ENCODE measurements at places on chromosomes 3 and 15.

GRCh38 chr15:74274470-74275038, 38.4 kb downstream of the CCDC33 start:
- DNase-seq: no peak

DNA sequence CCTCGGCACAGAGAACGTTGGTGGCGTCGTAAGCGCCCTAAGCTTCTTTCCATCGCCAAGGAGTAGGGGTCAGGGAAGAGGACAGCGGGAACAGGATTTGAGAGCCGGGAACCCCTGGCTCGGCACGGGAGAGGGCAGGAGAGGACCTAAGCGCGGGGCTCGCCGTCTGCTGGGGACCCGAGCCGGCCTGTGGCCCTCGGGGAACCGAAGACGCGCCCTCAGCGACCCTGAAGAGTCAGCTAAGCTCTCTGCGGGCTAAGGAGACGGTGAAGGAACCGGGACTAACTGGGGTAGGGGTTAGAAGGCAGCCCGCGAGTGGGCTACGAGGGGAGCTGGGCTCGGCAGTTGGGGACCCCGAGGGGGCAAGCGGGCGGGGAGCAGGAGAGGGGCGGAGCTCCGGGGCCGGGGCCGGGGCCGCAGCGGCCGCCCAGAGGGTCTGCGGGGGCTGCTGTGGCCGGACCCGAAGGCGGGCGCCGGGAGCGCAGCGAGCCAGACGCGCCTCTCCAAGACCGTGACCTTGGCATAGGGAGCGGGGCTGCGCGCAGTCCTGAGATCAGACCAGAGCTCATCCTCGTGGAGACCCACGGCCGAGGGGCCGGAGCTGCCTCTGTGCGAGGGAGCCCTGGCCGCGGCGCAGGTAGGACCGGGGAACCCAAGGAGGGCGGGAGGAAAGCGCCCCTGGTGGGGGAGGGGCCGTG, 574 bp downstream of the CASR start:
- DNase-seq: no peak

- DNase-seq: no peak
These were observed 65.3 kb upstream of the FLNB start for GRCh38 chr3:57942872-57943283.

DNA sequence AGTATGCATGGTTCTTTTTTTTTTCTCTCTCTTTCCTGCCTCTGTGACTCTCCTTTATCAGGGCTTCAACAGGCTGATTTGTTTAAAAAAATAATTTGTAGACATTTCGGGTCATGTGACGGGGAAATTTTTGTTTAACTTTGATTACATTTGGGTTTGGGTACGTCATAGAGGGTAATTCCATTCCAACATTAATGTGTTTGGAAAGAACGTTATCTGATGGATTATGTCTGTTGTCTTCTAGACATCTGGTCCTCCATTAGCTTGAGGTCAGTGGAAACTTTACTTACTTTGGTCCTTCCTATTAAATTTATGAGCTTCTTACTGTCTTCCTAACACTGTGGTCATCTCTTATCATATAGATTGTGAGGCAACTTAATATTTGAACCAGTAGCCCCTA, 80.9 kb downstream of the STT3B start:
- DNase-seq: no peak

DNA sequence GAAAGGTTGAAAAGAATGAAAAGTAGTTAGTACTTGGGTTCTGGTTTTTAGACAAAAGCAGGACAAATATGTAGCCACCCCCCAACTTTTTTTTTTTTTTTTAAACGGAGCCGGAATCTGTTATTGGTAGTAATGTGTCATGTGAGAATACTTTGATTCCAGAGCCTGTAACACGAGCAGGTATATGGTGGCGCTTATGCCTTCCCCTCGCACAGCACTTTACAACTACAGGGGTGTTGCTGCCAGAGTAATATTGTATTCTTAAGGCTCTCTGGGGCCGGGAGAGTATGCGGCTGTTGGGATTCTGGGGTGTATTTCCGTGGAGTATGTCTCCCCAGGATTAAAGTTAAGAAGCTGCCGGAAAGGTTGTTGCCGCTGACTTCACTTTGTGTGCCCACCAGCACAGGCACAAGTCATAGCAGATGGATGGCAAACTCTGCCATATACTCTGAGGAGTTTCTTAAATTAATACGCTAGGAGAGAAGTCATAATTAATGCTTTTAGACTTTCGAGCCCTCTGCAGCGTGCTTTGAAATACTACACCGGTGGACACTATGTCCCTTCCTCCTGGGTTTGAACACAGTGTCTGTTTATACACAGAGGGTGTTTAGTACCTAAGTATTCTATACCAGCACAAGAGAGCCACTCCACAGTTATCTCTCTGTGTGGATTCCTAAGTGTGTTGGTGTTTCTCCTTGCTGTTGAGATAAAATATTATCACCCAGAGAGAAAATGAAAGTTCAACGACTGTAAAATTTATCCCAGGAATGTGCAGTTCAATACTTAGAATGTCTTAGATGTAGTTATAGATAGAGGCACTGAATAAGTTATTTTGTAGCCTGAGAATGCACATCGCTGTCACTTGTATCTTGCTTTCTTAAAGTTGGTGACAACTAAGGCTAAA, 1.4 kb downstream of the MBNL1 start:
- peak; percentile 60 for DNase-seq

- DNase-seq: peak; percentile 19
These were observed 346.1 kb downstream of the EPHB1 start for GRCh38 chr3:135141160-135141559.

- DNase-seq: no peak
These were observed 47.4 kb upstream of the CGNL1 start for GRCh38 chr15:57328897-57329296.

- DNase-seq: no peak
These were observed 32.8 kb downstream of the BDH1 start for GRCh38 chr3:197522881-197523441.

DNA sequence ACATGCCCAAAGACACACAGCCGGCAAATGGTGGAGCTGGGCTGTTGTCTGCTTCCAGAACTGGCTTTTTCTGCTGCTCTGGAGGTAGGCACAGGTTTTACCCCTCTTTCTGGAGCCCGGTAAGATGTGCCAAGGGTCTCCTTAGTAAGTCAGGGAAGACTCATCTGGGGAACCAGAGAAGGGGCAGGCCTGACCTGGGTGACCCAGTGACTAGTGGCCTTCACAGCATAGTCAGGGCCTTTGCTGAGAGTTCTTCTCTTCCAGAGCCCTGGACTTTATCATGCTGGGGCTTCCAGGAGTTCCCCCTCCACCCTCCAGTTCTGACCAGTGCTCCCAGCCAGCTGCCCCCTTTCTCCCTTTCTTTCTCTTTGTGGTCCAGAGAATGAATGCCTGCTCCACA, 3.2 kb downstream of the CD276 start:
- DNase-seq: no peak

- DNase-seq: no peak
These were observed 16.3 kb downstream of the BHLHE40 start for GRCh38 chr3:4995500-4996053.

DNA sequence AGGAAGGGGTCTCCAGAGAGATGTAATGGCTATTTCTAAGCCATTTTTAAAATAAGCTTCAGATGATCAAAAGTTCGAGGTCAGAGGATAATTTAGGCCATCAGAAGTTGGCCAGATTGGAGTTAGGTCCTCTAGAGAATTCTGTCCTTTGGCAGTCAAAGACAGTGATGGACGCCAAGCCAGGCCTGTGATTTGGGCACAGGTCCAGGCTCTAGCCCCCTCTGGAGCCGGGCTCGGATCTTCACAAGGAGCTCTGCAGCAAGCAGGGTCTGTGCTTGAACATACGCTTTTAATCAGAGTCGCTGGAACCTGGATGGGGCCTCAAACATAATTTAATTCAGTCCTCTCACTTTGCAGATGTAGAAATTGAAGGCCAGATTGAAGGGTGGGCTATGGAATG, 151.4 kb upstream of the BCL6 start:
- no peak for DNase-seq

DNA sequence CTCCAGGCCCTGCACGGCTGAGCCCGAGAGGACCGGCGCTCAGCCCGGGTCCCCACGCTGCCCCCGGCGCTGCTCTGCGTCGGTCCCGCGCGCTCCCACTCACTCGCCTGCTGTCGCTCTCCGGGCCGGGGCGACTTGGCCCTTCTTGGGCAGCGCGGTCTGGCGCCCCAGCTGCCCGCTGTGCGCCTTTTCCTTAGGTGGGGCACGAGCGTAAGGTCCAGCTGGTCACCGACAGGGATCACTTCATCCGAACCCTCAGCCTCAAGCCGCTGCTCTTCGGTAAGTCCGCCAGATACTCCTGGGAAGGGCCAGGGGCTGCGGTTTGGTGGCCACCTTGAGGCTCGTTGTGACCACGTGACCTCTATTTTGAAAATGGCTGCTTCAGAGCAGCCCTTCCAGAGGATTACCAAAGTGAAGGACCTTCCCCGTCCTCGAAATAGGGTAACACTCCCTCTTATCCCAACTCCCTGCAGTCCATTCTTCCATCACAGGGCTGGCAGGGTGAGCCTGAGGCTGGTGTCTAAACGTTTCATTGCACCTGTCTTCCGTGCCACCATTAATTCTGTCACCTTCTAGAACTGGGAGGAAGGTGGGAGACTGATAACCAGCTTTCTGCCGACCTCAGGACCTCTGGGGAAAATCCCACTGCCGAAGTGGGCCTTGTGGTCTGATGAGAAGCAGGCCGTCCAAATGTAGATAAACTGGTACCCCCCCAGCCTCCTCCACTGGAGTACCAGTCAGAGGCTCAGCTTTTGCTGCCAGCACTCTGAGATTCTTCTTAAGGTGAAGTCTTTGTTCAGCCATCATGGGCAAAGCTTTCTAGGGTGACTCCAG, 812 bp downstream of the P4HTM start:
- DNase-seq: no peak

DNA sequence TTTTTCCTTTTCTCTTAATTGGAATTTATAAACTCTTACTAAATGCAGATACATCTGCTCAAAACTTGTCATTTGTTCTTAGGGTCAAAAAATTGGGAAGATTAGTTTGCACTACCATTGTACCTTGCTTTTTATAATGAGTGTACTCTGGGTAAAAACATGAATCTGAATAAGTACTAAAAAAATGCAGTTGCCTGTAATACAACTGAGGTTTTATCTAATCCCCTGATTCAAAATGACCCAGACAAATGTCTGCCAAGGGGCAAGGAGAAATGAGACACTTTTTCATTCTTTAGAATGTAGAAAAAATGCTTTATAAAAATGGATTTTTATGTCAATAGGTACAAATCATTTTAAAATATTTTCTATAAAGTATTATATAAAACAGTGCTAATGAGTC, 42.4 kb downstream of the RASA2 start:
- no peak for DNase-seq

GRCh38 chr15:66644000-66644787, 57.8 kb upstream of the SMAD6 start:
- DNase-seq: no peak

DNA sequence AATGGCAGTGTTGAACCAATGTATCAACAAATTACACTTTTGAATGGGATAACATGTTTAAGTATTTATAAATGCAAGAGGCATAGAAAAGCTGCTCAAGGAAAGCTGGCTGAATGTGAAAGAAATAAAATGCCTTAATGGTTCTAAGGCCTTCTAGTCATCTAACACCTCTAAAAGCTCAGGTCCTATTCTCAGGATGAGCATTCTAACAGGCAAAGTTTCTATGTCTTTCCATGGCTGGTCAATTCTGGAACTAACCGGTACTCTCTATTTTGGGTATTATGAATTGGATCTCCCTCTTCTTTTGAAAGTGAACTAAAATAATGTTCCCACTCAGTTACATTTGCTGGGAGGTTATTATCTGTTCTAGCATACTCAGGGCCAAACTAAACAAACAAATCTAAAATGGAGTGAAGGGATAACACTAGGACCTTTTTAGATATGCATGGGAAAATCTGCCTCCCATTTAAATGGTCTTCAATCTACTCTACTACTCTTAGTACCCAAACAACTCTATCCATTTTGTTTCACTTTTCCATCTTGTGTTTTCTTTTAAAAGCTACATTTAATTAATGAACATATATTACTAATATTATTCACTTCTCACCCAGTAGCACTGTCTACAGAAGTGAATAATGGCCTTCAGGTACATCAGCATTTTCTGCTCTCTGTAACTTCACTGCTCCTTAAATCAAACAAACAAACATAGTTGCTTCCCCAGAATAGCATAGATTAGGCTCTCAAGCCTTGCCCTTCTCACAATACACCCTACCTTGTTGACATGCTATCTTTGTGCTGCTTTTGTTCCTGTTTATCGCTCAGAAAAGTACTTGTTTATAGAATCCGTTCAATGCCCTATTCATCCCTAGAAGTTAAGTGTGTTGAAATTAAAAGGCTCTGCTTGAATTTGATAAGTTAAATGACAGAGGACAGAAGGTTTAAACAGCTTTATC, 46.4 kb downstream of the CBLB start:
- DNase-seq: no peak

- no peak for DNase-seq
These were observed 59.4 kb upstream of the KCNMB2 start for GRCh38 chr3:178476886-178477285.

DNA sequence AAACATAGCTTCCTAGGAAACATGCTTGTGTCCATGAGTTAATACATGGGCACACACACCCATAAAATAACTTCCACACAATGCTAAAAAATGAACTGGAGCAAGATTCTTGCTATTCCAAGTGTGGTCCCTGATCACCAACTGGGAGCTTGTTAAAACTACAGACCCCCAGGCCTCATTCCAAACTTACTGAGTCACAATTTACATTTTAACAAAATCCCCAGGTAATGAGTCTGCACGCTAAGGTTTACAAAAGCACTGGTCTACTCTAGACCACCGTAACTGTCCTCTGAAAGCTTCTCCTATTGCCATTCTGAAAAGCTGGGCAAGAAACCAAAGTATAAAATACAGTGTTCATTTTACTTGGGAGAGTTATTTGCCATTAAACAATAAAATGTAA, 45.4 kb downstream of the IGF2BP2 start:
- no peak for DNase-seq

GRCh38 chr3:149581248-149581647, 76.6 kb downstream of the WWTR1 start:
- no peak for DNase-seq

GRCh38 chr15:94327356-94327936, 96.1 kb downstream of the MCTP2 start:
- DNase-seq: no peak

- peak; percentile 95 for DNase-seq
These were observed 410.5 kb downstream of the LSAMP start for GRCh38 chr3:116034794-116035193.

DNA sequence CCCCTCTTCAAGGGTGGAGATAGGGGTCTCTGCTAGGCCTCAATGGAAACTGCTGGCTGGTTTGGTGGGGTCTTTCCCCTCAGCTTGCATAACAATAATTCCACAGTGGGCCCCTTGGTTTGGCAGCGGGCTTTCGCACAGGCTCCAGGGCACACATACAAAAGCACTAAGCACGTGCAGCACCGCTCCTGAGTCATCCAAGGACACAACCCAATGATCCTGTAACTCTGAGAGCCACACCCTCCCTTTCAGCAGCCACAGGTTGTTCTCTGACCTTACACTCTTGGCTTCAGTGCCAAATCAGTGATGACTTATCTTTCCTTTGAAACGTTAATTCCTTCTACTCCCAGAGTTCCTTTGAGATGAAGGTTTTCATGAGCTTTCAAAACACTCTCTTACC, 41.7 kb downstream of the DAPK2 start:
- DNase-seq: no peak

DNA sequence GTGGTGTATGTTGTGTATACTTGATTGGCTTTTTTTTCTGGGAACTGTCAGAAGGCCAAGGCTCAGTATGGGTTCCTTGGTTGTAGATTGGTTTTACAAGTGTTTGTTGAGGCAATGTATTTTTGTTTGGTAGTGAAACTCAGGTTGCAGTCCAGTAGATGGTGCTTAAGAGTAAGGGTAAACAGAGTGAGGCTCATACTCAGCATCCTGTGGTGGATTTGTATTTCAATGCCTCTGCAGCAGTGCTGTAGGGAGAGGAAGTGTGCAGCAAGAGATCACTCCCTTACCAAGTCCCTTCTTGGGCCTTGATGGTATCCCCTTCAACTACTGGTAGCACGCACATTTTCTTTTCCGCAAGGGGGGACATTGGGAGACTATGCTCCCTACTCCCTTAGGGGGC, 428.5 kb upstream of the CNTN3 start:
- no peak for DNase-seq
